Activated T-helper 1 cell treated with anti-CD3 and anti-CD28 coated beads, Interleukin-2, amount 50 U/mL, for 16 hours (primary cell): ENCODE measurements at places on chromosomes 2 and 18.
A peak's percentile ranks its signal among the peaks of the same experiment; 100 is the strongest.

GRCh38 chr2:234405462-234405861 is 91.4 kb downstream of the ARL4C start:
- no peak for DNase-seq

- peak; percentile 13 for DNase-seq
Measured at GRCh38 chr2:134218930-134219658, 34.8 kb upstream of the MGAT5 start.

DNA sequence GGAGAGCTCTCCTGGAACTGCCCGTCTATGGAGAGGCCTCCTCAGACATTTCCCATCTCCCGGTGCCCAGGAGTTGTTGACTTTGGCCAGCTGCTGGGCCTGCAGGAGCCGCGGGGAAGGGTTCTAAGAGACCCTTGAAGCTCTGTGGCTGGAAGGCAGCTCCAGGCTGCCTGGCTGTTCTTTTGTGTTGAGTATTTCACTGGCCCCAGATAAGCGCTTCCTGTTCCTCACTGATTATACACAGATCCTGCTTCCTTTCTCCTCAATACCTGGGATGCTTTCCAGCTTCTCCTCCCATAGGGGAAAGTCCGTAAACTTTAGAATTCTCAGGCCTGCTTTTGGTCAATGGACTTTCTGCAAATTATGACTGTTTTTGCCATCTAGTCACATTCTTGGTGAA is 57.8 kb downstream of the TGOLN2 start:
- no peak for DNase-seq

DNA sequence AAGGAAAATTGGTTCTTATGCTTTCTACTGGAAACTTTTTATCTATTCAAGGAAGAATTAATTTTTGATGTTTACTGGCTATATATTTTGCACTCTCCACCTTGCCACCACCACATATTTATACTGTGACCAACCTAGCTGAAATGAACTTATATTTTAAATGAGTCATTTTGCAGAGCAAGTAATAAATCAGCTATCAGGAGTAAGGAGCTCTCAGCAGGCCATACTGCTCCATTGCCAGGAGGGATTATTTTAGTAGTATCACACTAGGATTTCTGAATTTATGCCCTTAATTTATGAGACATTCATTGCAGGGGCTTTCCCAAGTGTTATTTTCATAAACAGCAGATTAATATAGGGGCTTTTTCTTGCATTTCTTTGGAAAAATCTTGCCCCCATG is 125.8 kb upstream of the CYP1B1 start:
- DNase-seq, result no peak

DNA sequence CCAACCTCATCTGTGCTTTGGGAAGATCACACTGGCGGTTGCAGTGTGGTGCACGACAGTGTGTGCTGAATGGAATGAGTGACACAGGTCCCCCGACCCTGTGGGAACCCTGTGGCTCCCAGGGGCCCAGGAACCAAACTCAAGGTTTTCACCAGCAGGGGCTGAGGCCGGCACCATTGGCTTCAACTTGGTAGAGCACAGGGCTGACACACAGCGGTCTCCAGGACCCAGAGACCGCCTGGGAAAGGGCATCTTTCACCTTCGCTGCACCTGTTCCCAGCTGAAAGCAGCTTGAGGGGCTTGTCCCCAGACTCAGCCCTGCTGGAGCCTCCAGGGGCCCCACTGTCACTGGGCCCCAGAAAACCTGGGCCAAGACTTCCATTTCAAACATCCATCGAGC is 59.0 kb upstream of the ODC1 start:
- no peak for DNase-seq

DNA sequence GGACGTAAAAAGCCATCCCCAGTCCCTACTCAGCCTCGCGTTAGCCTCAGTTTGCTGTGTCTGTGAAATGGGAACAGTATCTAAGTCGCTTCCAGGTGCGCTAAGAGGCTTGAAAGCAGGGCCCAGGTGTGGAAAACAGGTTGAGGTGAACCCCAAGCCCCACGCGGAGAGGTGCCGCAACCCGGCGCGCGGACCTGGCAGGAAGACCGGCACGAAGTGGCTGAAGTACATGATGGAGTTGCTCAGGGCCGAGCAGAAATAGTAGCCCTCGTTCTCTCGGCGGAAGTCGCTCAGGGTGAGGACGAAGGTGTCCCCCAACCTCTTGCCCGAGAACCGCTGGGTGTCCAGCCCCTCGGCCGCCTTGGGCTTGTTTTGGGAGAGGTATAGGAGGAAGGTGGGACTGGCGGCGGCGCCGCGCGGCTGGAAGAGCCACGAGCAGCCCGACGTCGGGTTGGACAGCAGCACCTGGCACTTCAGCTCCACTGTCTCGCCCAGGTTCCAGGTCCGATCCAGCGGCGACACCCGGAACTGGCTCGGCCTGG is 508 bp downstream of the CD8A start:
- DNase-seq, result no peak

- no peak for DNase-seq
Measured at GRCh38 chr2:10619643-10620042, 70.1 kb downstream of the NOL10 start.

- DNase-seq, result no peak
Measured at GRCh38 chr2:58922245-58922644, 681.1 kb upstream of the FANCL start.

- no peak for DNase-seq
Measured at GRCh38 chr2:24919037-24919505, 966 bp downstream of the ADCY3 start.

DNA sequence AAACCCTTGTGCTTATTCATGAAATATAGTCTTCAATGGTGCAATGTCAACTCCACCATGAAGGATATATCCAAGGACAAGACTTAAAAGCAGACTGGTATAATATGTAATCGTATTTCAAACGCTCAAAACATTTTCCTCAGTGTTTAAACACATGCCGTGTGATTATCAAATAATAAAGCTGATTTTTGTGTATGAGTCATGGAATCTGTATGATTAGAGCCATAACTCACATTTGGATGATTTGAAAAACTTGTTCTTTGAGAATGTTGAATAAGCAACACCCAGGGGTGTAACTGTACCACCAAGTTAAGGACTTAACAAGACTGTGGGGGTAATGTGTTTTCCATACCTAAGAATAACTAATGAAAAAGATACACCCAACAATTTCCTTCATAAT is 215.3 kb downstream of the STK39 start:
- DNase-seq, result no peak

GRCh38 chr2:168974428-168974827 is 56.7 kb downstream of the ABCB11 start:
- no peak for DNase-seq

GRCh38 chr2:165874445-165875039 is 79.0 kb downstream of the TTC21B start:
- DNase-seq, result no peak

GRCh38 chr2:101956465-101957438 is 35.0 kb upstream of the IL1R2 start:
- DNase-seq, result no peak

- no peak for DNase-seq
Measured at GRCh38 chr18:2589345-2590068, 18.1 kb downstream of the NDC80 start.

DNA sequence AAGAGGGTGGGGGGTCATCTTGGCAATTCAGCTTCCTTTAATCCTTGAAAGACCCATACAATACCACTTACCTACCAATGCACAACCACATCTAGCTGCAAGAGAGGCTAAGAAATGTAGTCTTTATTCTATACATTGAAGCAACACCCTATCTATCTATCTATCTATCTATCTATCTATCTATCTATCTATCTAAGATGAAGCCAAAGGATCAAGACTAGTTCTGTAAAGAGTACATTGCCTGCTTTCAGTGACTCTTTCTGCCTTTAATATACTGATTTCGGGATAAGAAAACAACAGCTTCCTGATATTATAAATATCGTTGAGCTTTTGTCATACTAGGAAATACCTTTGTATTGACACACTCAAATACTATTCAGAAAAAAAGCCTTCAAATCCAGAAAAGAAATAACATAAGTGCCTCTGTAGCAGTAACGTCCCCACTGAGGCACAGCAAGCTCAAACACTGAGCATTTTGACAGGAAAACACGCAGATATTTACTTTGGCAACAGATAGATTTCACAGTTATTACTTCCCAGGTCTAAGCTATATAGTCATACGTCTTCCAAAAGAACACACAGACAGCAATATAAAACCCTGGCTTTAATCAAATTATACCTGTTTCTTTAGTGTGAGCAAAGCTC is 139.4 kb upstream of the SERTAD2 start:
- no peak for DNase-seq

GRCh38 chr2:164667566-164667965 is 46.3 kb upstream of the GRB14 start:
- no peak for DNase-seq

GRCh38 chr2:23686405-23687029 is 240.4 kb downstream of the ATAD2B start:
- DNase-seq, result no peak

GRCh38 chr2:46818141-46818621 is 97.4 kb downstream of the MCFD2 start:
- DNase-seq, result no peak

- DNase-seq, result no peak
Measured at GRCh38 chr2:172399765-172400164, 27.6 kb upstream of the ITGA6 start.

DNA sequence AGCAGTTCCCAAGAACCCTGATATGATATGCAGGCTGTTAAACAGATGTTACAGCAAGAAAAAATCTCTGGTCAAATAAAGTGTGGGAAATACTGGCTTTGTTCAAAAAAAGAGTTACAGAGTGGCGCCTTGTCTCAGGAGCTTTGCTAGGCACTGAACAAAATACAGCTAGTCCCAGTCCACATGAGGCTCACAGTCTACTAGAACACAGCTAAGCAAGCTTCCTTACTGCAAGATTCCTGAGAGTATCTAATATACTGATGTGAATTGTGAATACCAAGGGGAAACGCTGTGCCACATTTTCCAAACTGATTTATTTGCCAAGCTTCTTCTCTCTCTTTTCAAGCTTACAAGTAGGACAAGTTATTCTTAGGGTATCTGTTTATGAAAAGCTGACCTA is 188.8 kb upstream of the NABP1 start:
- no peak for DNase-seq

GRCh38 chr2:58502931-58503330 is 261.8 kb upstream of the FANCL start:
- DNase-seq, result no peak

DNA sequence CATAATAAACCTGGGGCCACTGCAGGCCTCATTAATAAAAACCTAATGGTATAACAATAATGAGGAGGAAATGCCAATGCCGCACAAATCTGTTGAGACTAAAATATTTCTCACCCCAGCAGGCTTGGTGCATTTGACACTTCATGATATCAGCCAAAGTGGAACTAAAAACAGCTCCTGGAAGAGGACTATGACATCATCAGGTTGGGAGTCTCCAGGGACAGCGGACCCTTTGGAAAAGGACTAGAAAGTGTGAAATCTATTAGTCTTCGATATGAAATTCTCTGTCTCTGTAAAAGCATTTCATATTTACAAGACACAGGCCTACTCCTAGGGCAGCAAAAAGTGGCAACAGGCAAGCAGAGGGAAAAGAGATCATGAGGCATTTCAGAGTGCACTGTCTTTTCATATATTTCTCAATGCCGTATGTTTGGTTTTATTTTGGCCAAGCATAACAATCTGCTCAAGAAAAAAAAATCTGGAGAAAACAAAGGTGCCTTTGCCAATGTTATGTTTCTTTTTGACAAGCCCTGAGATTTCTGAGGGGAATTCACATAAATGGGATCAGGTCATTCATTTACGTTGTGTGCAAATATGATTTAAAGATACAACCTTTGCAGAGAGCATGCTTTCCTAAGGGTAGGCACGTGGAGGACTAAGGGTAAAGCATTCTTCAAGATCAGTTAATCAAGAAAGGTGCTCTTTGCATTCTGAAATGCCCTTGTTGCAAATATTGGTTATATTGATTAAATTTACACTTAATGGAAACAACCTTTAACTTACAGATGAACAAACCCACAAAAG is 580.9 kb upstream of the TMEFF2 start:
- no peak for DNase-seq

GRCh38 chr2:77552956-77553355 is 30.8 kb upstream of the LRRTM4 start:
- DNase-seq, result no peak
